ENCODE measurements at places on chromosomes 4 and X. TPM values are rescaled to one million over a fixed set of nuclear protein-coding genes. Genes with fewer than 3 reads are reported as not detected.

DNA sequence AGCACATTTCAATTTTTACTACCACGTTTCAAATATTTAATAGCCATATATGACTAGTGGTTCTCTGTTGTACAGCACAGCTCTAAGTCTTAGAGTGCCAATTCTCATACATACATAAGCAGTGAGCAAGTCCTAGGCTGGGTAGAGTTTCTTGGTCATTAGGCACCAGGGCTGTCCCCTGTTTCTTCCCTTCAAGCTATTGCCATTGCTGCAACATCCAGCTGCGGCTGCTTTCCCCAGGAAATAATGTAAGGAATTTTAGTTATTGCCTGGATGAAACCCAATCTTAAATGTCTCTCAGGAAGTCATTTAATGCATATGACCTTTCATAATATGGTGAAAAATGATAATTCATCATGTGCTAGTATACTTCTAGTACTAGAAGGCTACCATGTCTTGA, 74.1 kb upstream of the PPP3CA start:
- no peak for DNase-seq

DNA sequence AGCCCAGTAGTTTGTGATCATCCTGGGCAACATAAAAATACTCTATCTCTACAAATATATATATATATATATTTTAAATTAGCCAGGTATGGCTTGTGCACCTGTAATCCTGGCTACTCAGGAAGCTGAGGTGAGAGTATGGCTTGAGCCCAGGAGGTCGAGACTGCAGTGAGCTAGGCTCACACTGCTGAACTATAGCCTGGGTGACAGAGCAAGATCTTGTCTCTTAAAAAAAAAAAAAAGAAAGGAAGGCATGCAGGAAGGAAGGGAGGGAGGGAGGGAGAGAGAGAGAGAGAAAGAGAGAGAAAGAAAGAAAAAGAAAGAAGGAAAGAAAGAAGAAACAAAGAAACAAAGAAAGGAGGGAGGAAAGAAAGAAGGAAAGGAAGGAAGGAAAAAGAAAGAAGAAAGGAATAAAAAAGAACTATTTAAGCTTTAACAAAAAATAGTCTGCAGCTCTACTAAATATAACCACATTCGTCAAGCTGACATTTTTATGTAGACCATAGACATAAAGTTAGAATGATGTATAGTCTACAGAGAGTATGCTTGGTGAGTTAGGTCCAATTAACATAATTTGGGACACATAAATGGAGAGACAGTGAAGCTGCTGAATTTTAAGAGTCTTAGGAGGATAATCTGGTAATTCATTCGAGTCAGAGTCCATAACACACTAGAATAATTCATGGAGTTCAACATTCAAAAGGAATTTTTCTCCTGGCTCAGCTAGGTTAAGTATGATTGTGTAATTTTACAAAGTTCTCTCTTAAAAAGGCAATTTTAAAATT, 111.9 kb downstream of the GLRA3 start:
- no peak for DNase-seq

- no peak for DNase-seq
These were observed 147.0 kb upstream of the NOCT start for GRCh38 chr4:138868562-138868961.

- no peak for DNase-seq
These were observed 56.7 kb downstream of the MID1IP1 start for GRCh38 chrX:38857736-38858523.

- DNase-seq = no peak
These were observed 25.4 kb downstream of the TMSB4X start for GRCh38 chrX:13000301-13000811.

GRCh38 chr4:16496501-16496900, 270.2 kb upstream of the TAPT1 start:
- no peak for DNase-seq

- no peak for DNase-seq
These were observed 182.9 kb upstream of the PBDC1 start for GRCh38 chrX:75989806-75990590.

DNA sequence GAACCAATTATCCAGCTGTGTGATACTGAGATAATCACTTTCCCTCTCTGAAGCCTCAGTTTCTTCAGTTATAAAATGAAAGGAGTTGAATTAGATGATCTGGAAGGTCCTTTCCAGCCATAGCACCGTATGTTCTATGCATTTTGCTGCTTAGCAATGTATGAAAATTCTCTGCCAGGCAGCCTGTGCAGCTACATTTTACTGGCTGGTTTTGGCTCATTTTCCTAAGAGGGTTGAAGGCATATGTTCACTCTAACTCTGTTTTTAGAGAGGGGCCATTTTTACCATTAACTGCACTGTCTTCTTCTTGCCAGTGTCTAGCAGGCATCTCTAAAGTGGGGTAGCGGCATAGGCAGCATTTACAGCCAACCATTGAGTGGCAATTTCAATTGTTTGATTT, 26.1 kb downstream of the TRPC5 start:
- no peak for DNase-seq

DNA sequence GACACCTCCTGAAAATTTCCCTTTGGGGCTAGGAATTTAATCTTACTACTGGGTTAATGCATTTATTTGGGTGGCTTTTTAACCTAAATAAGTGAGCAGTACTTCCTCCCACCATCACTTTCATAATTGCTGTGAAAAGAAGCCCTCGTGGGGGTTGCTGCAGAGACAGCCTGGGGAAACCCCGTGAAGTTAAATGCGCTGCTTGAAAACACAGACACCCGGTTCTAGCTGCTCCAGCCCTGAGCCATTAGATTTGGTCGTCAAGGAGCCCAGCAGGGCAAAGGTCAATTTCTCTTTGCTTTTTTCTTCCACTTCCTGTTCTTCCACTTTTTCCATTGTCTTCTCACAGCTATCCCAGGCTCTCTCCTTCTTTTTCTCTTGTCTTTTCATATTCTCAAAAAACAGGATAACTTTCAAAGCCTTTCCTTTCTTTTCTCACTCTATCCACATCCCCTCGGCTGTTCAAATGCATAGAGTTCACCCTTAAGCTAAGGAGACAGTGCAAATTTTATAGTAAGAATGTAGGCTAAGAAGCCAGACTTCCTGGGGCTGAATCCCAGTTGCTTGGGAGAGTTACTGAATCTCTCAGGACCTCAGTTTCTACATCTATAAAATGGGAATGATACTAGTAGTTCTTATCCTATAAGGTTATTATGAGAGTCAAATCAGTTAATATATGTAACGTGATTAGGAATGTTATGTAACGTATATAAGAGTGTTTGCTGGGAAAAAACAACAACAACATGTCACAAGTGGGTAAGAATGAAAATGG, 91.5 kb upstream of the ZNF827 start:
- no peak for DNase-seq

- DNase-seq = no peak
These were observed 18.0 kb downstream of the HDAC8 start for GRCh38 chrX:72554448-72555140.

IBSP gene
- 0.95 TPM for total RNA-seq

Measured in chondrocyte (in vitro differentiated cells).